ENCODE measurements at places on chromosomes 4 and X.

- no peak overlapping the region for H3K27ac ChIP-seq
- H3K27me3 ChIP-seq, result no peaks in the 10 kb centered on the region
- no peak overlapping the region for H3K4me3 ChIP-seq
- H3K4me1 ChIP-seq, result peaks cover 39% of the 10 kb centered on the region
- peaks cover 39% of the 10 kb centered on the region for H3K36me3 ChIP-seq
Observed at GRCh38 chrX:19347916-19348315, 4.2 kb downstream of the PDHA1 start.

DNA sequence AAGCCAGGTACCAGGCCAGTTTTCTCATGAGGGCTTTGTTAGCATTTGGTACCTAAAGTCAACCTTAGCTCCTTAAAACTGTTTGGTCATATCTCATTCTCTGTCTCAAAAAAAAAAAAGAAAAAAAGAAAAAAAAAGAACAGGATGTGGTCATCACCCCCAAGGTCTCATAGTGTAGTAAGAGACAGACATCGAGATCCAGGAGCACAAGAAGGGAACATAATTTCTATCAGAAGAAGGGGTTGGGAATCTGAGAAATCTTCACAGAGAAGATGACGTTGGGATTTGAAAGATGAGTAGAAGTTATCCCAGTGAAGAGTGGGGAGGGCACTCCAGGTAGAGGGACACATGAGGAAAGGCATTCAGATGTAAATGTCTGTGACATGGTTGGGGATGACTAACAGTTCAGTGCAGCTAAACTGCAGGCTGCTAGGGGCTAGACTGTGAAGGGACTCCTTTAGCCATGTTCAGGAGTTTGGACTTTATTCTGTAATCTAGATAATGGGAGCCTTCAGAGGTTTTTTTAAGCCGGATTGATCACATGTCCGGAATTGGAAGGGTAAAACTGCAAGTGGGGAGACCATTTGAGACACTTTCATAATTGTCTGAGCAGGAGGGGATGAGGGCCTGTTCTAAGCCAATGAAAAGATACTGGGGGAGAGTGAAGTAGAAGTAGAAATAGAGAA lies 26.9 kb upstream of the GJB1 start:
- no peaks in the 10 kb centered on the region for H3K36me3 ChIP-seq
- peaks cover 42% of the 10 kb centered on the region for H3K4me1 ChIP-seq
- no peaks in the 10 kb centered on the region for H3K27me3 ChIP-seq

- DNase-seq, result no peak
- no peaks in the 10 kb centered on the region for H3K4me1 ChIP-seq
Observed at GRCh38 chr4:24730256-24731001, 64.9 kb upstream of the SOD3 start.

- H3K27me3 ChIP-seq, result no peaks in the 10 kb centered on the region
- H3K4me1 ChIP-seq, result no peaks in the 10 kb centered on the region
- H3K27ac ChIP-seq, result no peak overlapping the region
Observed at GRCh38 chrX:112377481-112377880, 294.9 kb upstream of the TRPC5 start.

DNA sequence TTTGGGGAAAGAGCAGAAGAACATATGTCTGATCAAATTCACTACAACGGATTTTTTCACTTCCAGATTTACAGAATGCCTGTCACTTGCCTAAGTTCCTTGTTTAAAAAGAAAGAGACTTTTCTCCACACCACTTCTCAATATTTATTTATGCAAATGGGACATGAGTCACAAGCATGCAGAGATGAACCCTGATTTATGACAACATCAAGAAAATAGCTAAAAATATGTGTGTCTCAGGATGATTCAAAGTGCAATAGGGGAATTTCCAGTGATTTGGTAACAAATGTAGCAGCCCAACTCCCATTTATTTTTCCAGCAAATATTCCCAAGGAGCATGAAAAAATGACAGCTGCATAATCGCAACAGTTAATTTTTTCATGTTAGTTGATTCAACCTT lies 180.4 kb upstream of the FAT1 start:
- DNase-seq, result no peak
- no peaks in the 10 kb centered on the region for H3K4me1 ChIP-seq
- H3K27ac ChIP-seq, result no peak overlapping the region
- H3K27me3 ChIP-seq, result no peaks in the 10 kb centered on the region

GRCh38 chrX:53474707-53475106 lies 40.5 kb upstream of the HSD17B10 start:
- no peaks in the 10 kb centered on the region for H3K4me1 ChIP-seq
- no peak overlapping the region for H3K27ac ChIP-seq
- no peak for DNase-seq
- H3K4me3 ChIP-seq, result no peak overlapping the region
- no peaks in the 10 kb centered on the region for H3K36me3 ChIP-seq

GRCh38 chrX:139784807-139785206 lies 76.8 kb upstream of the MCF2 start:
- peaks cover 22% of the 10 kb centered on the region for H3K36me3 ChIP-seq
- no peaks in the 10 kb centered on the region for H3K4me1 ChIP-seq
- H3K4me3 ChIP-seq, result no peak overlapping the region
- no peaks in the 10 kb centered on the region for H3K27me3 ChIP-seq

DNA sequence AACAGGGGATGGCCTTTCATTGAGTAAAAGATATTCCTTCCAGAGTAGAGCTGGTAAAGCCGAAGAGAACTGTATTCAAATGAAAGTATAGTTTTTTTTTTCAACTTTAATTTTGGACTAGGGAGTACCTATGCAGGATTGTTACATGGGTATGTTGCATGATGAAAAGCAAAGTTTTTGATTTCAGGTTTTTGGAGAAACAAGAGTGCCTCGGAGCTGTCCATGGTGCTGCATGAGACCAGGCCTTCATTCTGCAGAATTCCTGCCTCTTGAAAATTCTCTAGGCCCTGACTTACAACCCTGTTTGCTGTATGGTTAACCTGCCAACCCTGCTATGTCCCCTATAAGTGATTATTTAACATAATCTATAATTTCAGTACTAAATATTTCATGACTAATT lies 1065.7 kb upstream of the FTHL17 start:
- no peaks in the 10 kb centered on the region for H3K4me1 ChIP-seq
- no peak overlapping the region for H3K4me3 ChIP-seq
- no peaks in the 10 kb centered on the region for H3K27me3 ChIP-seq
- no peak overlapping the region for H3K27ac ChIP-seq
- no peaks in the 10 kb centered on the region for H3K36me3 ChIP-seq

- H3K36me3 ChIP-seq, result no peaks in the 10 kb centered on the region
- H3K27me3 ChIP-seq, result no peaks in the 10 kb centered on the region
- H3K27ac ChIP-seq, result no peak overlapping the region
- DNase-seq, result no peak
- H3K4me3 ChIP-seq, result no peak overlapping the region
Observed at GRCh38 chr4:40466789-40467188, 131.7 kb downstream of the CHRNA9 start.

- H3K4me1 ChIP-seq, result peaks cover 36% of the 10 kb centered on the region
- no peak for DNase-seq
- H3K36me3 ChIP-seq, result no peaks in the 10 kb centered on the region
- no peak overlapping the region for H3K4me3 ChIP-seq
- H3K27ac ChIP-seq, result no peak overlapping the region
Observed at GRCh38 chrX:107667426-107667825, 39.1 kb downstream of the PRPS1 start.
